SK-MEL-5 (cell line): ENCODE measurements at places on chromosomes 11 and 22.

GRCh38 chr11:10289765-10290380 is 4.1 kb downstream of the SBF2 start:
- DNase-seq: no peak

DNA sequence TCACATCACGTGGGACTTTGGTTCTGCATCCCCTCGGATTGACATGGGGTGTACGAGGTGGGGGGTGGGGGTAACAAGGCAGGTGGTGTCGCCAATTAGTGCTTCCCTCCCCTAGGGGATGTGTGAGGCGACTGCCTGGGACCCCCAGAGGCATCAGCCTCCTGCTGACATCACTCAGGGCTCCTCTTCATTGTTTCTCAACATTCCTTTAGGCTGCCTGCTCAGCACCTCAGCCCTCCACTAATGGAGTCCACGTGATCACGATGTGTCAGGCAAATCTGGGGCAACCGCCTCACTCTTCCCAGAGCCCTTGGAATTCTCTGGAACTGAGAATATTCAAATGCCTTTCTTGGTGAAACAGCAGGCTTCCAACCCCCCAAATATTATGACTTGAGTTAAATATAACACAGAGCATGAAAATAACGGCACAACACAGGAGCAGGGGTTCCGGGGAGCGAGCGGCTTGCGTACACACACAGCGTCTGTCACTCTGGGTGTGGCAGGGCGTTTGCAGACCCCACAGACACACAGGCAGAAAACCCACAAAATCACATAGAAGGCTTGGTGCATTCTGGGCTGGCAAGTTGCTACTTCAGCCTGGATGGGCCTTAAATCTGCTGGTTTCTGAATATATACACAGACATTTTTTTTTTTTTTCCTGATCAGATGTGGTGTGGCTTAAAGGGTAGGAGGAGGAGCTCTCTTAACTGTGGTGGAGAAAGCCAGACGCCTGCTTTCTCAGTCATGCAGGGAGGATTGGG is 170.1 kb upstream of the CADM1 start:
- DNase-seq: no peak

- no peak for DNase-seq
These were observed 10.3 kb downstream of the SCARF2 start for GRCh38 chr22:20427104-20427944.

- no peak for DNase-seq
These were observed 11.1 kb downstream of the NAV2 start for GRCh38 chr11:19723572-19724342.

DNA sequence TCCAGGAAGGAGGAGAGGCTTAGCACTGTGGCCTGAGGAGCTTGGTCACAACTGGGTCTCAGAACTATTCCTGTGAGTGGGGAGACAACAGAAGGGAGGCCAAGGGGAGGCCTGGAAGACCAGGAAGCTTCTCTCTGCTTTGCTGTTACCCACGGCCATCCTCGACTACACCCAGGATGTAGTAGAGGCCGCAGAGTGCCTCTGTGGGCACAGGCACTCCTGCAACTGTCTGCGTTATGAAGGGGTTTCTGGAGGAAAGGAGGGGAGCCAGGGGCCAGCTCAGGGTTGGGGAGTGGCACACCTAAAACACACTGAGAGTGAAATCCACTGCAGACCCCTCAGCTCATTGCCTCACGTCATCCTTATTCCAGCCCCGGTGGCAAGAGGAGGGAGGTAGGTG is 3.8 kb upstream of the MFRP start:
- DNase-seq: no peak

- peak; percentile 58 for DNase-seq
These were observed 25.0 kb downstream of the SWAP70 start for GRCh38 chr11:9688716-9689511.
